ENCODE measurements at places on chromosomes 5 and 9.

GRCh38 chr9:109036744-109037680, 23.7 kb upstream of the CTNNAL1 start:
- DNase-seq: no peak

DNA sequence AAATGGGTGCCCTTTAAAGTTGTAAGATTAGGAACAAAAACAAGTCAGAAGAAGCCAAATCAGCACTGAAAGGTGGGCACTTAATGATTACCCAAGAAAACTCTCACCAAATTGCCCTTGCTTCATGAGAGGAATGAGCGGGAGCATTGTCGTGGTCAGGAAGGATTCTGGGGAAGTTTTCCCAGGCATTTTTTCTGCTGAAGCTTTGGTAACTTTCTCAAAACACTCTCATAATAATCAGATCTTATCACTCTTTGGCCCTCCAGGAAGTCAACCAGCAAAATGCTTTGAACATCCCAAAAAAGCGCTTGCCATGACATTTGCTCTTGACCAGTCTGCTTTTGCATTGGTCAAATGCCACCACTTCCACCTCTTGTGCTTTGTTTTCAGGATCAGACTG, 10.4 kb upstream of the PCDHGC3 start:
- DNase-seq: no peak

- no peak for DNase-seq
Measured at GRCh38 chr9:114313186-114313585, 9.7 kb upstream of the ORM1 start.

DNA sequence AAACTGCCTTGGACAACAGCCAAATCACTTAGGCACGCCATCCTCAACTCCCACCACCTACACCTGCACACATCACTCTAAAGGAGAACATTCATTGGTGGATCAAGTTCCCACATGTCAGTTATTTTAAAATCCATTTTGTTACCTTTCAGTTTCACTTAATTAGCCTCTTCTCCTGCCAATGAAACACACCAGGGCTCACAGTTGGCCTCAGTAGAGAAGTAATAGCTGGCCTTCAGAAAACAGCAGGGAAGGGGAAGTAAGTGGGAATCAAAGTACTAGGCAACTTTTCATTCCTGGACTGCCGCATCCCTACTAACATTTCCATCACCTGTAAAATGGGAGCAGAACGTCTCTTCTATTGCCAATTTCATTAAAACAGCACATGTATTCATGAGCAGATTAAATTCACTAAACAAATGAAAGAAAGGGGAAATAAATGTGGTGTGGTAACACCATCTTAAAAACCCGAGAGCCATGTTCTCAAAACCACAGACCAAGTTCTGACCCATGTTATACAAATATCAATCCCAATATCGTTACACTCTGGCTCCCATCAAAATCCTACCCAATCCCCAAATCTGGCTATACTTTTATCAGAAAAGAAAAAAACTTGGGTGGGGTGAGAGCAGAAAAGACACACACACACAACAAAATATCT, 1.7 kb downstream of the SIL1 start:
- no peak for DNase-seq

GRCh38 chr9:519579-519978, 304.9 kb downstream of the DOCK8 start:
- no peak for DNase-seq

DNA sequence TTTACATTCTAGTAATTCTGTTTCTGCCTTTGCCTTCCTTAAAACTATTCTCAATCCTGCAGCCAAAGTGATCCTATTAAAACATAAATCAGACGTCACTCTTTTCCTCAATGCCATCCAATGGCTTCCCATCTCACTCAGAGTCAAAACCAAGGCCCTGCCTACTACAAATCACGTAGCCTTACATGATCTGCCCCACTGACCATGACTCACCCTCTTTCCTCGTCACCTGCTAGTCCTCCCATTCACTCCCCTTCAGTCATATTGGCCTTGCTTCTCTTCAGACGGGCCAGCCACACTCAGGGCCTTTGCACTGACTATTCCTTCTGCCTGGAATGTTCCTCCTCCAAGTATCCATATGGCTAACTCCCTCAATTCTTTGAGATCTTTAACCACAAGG, 39.0 kb upstream of the DMXL1 start:
- DNase-seq: no peak

- no peak for DNase-seq
Measured at GRCh38 chr9:34891386-34891785, 66.7 kb upstream of the PHF24 start.

DNA sequence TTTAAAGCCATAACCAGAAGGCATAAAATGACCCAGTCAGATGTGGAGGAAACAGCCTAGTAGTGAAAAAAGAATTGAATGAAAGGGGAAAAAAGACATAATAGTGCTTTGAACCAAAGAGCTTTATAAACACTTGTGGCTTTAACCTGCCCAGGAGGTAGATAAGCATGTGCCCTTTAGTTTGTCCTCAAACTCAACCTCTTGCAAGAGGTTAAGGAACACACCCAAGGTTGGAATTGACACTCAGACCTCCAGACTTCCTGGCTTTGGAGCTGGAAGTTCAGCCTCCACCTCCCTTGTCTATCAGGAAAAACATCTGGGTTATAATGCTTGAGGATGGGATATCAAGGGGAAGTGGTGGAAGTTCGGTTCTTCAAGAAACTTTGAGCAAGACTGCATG, 16.3 kb downstream of the NDUFA8 start:
- no peak for DNase-seq

GRCh38 chr9:79000230-79001002, 571.3 kb upstream of the TLE4 start:
- DNase-seq: no peak

- no peak for DNase-seq
Measured at GRCh38 chr9:4667681-4668080, 1.4 kb upstream of the SPATA6L start.

- no peak for DNase-seq
Measured at GRCh38 chr9:84404095-84404686, 63.6 kb upstream of the SLC28A3 start.

GRCh38 chr5:139605887-139606286, 42.3 kb upstream of the CXXC5 start:
- no peak for DNase-seq

GRCh38 chr5:168654211-168654721, 75.1 kb upstream of the PANK3 start:
- peak; percentile 80 for DNase-seq

GRCh38 chr5:108084105-108084504, 297.8 kb downstream of the FBXL17 start:
- DNase-seq: no peak

GRCh38 chr9:136348691-136349090, 14.9 kb downstream of the DNLZ start:
- no peak for DNase-seq

- peak; percentile 44 for DNase-seq
Measured at GRCh38 chr5:124661317-124662141, 84.9 kb downstream of the ZNF608 start.

- DNase-seq: no peak
Measured at GRCh38 chr9:37528652-37529471, 43.1 kb downstream of the POLR1E start.
